Activated CD4-positive, CD25-positive, alpha-beta regulatory T cell (primary cell): ENCODE measurements at places on chromosomes 12 and 14.

DNA sequence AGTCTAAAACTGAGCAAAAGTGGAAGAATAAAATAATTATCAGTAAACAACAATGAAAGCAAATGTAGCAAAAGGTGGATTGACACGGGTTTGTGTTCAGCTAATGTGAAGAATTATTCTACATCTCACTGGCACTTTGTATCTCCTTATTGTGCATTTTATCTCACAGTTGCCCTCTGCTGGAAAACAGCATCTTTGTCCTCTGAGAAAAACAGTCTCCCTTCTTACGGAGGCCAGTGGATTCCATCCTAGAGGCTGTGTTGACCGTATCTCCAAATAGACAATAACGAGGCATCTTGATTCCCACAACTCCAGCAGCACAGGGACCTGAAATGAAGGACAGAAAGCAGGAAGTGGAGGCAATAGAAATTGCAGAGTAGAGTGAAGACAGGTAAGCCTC, 51.3 kb upstream of the PLBD1 start:
- no peak for DNase-seq

GRCh38 chr14:26412421-26412820, 185.4 kb downstream of the NOVA1 start:
- no peak for DNase-seq

DNA sequence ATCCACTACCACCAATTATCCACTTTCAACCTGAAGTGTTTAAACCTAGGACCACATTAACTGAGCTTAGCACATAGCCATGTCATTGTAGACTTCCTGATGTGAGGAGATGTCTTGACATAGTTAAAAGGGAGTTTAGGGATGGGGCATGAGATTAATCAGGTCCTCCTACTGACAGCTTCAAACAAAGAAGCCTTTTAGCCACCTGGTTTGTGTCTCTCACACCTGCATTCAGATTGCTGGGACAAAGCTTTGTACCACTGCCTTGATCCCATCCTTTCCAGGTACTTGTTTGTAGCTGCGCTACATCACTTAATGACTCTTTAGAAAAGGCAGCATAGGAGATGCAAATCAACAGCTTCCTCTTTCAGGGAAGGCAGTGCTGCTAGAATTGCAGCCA, 340.7 kb upstream of the DDHD1 start:
- DNase-seq: no peak

DNA sequence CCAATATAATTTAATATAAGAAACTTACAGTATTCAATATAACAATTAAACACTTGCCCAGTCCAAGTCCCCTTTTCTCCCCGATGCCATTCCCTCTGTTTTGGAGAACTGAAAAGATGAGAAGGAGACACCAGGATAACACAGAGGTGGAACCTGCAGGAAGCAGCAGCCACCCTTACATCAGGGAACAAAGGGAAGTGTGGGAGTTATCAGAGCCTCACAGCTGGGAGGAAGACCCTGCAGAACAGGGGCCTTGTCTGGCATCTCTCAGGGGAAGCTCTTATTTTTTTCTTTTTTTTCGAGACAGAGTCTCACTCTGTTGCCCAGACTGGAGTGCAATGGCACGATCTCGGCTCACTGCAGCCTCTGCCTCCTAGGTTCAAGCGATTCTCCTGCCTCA, 52.6 kb downstream of the CALM1 start:
- DNase-seq: no peak

GRCh38 chr12:125050446-125050845, 14.8 kb upstream of the AACS start:
- DNase-seq: no peak

GRCh38 chr14:104252256-104253215, 114.1 kb downstream of the KIF26A start:
- DNase-seq: no peak

DNA sequence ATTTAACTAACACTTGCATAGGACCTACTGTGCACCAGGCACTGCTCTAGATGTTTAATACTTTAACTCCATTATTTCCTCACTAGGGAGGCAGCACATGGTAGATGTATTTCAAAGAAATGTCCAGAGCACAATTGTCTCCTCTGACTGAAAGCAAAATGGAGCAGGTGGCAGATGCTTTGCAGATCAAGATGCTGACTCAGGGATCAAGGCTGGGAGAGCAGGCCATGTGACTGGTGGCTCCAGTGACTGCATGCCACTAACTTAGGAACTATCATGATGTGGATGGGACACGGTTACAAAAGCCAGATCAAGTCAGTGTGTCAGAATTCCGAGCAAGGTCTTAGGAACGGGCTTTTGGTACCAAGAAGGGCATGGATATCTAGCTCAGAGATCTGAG, 28.2 kb downstream of the SERPINA11 start:
- no peak for DNase-seq

- DNase-seq: no peak
Measured at GRCh38 chr12:52132754-52133161, 53.3 kb downstream of the SMIM41 start.
